CD4-positive, alpha-beta memory T cell (primary cell): ENCODE measurements at places on chromosomes 3 and 15.

- no peak for DNase-seq
Observed at GRCh38 chr15:49495993-49496753, 73.1 kb downstream of the FGF7 start.

DNA sequence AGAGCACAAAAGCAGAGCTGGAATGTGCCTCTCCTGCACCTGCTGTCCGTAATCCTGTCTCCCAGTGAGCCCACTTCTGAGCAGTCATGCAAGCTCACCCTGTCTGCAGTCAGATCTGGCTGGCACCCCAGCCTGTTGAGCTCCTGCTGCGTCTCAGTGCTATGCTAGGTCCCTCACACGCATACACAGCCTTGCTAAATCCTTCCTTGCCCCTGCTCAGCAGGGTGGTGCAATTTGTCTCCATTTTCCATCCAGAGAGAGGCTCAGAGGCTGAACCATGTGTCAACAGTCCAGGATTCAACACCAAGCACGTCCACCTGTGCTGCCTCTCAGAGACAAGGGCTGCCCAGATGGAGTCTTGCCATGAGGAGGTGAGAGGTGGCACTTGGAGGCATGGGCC, 11.0 kb downstream of the POMGNT2 start:
- no peak for DNase-seq

DNA sequence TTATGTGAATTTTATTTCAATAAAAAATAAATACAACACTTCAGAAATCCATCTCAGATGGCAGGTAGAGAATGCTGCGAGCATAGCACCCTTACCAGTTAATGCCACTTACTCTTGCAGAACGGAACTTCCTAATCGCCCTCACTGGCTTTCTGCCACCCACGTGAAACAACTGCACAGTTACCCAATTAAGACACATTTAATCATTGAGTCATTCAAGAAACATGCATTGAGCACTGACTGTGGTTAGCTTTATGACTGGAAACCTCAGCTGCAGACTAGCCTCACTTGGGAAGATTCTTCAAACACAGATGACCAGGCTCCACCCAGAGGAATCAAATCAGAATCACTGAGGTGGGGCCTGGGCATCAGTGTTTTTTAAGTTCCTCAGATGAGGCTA, 5.6 kb upstream of the MFGE8 start:
- no peak for DNase-seq

DNA sequence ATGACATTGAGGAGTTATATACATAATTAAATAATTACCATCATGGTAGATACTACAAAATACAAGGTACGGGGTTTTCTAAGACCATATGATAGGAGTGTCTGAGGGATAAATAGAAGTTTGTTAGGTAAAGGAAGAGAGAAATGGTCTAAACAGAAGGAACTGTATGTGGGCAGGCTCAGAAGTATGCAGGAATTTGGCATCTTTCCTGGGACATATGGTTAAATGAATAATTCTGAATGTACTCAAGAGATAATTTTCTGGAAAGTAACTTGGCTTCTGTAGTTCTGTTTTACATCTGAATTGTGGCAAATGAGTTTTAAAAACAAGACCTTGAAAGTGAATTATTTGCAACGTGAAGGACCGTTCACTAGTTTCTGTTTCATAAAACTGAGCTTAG, 17.5 kb downstream of the LMCD1 start:
- DNase-seq = no peak

- no peak for DNase-seq
Observed at GRCh38 chr3:42829628-42830436, 20.6 kb downstream of the ACKR2 start.

DNA sequence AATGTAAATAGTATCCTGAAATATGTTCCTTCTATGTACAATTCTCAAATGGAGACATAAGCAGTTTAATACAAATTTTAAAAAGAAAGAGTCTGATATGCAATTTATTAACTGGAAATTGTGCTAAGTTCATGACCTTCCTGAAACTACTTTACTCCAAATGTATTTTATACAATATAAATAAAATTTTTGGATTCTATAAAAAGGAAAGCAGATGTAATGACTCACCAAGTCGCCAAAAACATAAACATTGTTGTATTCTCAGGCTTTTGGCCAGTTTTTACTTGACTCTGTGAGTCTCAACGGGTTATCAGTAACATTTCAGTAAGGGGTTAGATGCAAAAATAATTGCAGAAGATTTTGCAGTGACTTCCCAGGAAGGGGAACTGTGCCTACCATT, 948.2 kb downstream of the EPHA3 start:
- DNase-seq = no peak

DNA sequence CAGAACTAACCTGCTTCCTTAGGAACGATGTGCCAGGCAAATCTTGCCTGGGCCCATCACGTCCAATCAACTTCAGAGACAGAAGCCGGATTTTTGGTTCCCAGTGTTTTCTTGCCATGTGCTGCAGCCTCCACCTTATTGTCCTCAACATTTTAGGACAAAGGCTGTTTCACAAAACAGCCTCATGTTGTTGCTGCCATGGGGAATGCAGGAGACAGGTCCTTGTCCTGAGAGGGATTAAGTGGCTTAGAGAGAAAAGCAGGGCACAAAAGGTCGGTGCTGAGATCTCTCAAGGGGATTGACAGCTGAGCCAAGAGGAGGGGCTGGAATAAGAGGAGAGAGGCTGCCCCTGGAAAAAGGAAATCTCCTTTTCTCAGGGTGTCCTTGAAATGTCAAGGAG, 11.3 kb upstream of the NMNAT3 start:
- no peak for DNase-seq

GRCh38 chr15:80926126-80926525, 63.5 kb downstream of the MESD start:
- no peak for DNase-seq

DNA sequence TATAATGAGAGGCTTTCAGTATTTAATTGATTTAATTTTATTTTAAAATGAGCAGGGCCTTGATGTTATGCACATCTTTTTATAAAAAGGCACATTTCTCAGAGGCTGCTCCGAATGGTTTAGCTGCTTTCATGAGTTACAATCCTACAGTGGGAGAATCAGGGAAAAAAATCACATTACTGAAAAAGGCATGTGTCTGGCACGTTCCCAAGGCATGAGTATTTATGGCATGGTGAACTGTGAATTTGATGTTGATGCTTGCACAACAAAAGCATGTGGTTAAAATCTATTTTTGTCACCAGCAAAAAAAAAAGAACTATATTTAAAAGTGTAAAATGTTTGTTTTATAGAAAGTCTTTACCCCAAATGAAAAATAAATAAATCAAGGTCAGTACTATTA, 485.2 kb upstream of the ROBO2 start:
- no peak for DNase-seq

DNA sequence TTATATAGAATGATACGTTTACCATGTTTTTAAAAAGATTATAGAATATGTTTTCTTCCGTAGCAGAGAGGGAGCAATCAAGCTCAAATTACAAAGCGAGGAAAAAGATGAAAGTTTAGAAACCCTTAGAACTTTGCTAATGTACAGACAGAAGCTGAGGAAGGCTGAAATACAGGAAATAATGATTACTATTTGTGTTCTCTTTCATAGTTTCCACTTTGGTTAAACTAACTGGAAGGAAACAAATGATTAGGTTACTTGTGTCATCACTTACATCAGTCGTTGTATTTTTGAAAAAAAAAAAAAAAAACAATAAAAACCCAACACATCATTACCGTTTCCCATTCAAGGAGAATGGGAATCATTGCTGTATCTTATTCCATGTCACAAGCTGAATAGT, 337.8 kb upstream of the CBLB start:
- DNase-seq = no peak

DNA sequence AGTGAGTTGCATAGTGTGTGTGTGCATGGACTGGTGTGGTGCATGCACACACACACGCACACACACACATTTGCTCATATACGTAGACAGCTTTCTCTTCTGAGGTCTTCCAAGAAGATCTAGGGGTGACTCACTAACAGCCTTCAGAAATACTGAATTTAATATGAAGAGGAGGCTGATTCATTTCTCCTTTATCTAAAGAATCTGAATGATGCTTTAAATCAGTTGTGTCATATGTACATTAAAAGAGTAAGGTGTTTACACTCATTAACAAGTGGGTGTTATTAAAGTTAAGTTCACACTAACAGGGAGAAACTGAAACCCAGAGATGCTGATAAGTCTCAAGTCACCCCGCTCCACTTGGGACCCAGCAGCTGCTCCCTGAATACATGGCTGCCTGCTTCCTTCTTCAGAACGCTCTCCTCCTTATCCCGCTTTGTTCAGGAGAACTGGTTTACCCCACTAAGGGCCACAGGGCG, 22.0 kb downstream of the TMPRSS7 start:
- no peak for DNase-seq

DNA sequence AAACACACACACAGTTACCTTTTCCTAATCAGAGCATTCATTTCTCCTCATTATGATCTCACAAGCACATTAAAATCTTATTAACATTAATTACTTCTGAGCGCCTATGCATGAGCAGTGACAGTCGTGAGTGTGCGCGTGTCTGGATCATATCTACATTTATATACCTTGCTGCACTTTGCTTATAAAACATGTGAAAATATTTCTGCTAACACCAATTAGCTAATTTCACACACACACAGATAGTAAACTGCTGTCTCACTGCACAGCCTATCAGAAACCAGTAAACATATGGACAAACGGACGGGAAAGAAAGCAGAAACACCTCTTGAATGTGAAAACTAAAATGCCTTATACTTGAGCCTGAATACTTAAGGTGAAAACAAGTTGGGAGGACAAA, 64.8 kb downstream of the ZBTB20 start:
- no peak for DNase-seq

DNA sequence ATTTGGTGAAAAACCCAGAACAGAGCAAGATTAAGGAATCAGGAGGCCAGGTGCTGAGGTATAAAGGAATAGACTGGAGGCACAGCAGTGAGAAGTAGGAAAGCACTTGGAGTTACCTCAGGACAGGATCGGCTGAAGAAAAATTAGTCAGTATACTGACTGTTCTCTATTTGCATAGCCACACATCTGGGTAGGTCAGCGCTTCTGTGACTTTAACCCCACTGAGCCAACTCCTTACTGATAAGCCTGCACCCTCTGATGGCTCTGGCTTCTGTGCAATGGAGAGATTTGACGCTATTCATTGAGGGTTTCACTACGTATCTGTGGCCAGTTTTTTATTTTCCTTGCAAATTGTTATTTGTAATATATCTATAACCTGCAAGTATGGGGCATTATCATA, 22.3 kb downstream of the MECOM start:
- no peak for DNase-seq

GRCh38 chr15:51390966-51391422, 49.5 kb downstream of the GLDN start:
- DNase-seq = no peak

- DNase-seq = no peak
Observed at GRCh38 chr15:62734706-62735105, 307.8 kb upstream of the TPM1 start.

- no peak for DNase-seq
Observed at GRCh38 chr3:14141602-14142341, 16.9 kb downstream of the TMEM43 start.

- no peak for DNase-seq
Observed at GRCh38 chr3:106510206-106510605, 641.4 kb upstream of the CBLB start.

DNA sequence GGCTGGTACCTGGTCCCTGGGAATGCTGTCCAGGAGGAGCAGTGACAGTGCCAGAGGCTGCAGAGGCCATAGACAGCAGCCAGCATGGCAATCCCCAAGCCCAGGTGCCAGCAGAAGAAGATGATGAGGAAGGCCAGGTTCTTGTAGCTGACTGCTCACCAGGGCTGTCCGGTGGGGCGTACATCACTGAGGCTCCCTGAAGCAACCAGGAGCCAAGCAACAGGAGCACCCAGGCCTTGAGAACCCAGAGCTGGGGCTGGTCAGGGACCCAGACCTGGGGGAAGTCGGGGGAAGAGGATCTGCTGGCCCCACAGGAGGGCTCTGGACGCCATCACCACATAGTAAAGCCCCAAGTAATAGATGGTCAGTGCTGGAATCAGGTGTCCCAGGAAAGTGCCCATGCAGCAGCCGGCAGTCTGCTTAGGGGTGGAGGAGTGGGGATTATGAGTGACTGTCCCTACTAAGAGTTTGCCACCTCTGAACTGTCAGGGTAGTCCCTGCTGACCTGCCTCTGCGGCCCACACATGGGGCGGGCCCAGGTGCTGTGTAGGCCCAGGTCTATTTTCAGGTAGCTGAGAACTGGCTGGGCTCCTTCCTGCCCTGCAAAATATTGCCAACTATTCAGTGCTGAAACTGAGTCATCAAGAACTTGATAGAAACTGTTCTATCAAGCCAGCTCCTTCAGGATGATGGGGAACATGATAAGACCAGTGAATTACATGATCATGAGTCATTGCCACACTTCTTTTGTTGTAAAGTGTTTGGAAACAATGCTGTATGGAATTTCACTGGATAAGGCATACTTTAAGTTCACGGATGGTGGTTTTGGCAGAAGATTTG, 68.7 kb downstream of the CHRD start:
- no peak for DNase-seq

GRCh38 chr3:70754314-70754713, 441.9 kb upstream of the MDFIC2 start:
- DNase-seq = no peak

DNA sequence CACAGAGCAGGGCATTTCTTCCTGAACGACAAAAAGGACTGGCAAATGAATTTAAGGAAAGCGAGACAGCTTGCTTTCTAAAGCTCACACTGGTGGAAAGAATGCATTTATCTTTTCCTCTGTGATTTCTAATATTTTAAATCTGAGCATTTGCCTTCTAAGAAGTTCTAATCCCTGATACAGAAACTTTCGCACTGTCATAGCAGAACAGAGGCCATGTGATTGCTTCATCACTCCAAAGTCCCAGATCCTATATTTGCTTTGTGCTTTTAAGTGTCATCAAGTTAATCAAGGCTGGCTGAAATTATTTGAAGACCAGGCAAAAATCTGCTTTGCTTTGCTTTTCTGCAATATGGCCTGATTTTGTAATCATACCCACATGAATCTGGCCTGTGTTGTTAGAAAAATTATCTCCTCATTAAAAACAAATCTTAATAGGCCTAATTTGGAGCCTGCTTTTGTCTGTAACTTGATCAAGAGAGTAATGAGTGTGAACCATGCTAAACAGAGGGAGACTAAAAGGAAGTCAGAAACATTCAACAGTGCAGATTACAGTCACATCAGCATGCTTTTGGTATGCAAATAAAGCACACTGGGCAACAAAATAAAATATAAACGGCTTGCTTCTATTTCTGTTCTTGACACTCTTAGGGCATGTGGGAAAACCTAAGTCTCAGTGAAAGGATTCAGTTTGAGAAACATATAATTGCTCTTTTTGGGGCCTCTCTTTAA, 178.2 kb upstream of the ADAMTS9 start:
- no peak for DNase-seq

GRCh38 chr3:16347548-16347947, 82.5 kb downstream of the OXNAD1 start:
- DNase-seq = no peak

DNA sequence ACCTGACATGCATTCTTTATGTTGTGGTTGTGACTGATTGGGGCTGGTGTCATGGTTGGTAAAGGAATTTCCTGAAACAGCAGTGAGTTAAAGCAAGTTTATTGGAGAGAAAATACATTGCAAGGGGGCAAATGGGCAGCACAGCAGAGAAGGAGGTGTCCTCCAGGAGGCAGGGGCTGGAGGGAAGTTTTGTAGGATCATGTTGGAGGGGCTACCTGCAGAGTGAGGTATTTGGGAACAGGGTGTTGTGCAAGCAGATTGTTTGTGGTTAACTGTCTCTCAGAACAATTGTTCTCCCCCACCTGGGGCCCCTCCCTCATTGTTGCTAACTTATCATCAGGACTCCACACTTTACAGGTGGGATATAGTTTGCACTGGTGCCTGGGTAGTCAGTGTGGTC, 196.0 kb downstream of the NSUN3 start:
- DNase-seq = no peak
